IMR-90 (cell line): ENCODE measurements at places on chromosomes 7 and 10.

DNA sequence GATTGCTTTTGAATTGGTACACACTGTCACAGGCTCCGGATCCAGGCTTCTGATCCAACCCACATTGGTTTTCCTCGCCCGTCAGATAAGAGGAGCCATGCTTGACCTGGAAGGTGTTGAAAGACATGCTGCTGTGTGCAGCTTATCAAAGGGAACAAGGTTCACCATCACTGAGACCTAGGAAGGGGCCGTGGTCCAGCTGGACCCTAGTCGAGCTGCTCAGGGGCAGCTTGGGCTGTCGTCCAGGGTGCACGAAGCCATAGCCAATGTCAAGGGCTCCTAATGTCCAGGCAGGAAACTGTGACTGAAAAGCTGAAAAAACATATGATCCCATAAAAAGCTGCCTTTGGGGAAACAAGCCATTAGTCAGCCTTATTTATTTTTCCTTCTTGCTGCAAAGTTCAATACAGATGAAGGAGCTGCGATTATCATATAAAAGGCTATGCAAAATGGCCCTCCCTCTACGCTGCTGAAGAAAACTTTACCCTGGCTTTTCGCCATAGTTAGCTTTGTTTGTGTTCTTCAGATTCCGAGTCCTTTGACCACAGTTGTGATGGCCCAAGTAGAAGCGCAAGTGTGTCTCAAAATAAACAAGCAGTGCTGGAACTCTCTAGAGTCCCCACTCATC lies 118.0 kb downstream of the CREB5 start:
- DNase-seq = peak; percentile 60

DNA sequence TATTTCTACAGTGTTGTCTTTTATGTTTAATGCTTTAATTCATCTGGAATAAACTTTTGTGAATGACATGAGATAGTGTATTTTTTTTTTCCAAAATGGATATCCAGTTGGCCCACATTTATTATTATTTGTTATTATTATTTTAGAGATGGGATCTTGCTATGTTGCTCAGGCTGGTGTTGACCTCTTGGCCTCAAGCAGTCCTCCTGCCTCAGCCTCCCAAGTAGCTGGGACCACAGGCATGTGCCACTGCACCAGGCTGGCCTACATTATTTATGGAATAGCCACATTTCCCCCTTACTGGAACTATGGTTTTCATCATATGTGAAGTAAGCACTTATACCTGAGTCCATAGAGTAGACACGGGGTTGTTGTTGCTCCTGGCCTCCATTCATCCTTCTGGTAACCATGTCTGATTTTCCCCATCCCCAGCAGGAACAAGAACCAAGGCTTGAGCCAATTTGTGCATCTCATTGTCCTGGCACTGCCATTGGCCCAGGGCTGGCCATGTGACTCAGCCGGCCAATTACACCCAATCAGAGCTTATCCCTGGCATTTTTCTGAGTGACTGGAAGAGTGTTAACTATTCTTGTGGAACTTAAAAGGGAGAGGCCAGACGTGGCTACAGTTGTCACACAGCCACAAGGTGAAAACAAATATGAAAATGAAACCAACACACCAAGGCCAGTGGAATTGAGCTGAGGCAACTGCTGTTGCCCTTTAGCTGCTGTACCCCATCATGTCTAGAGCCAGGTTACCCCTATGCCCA lies 23.1 kb downstream of the PRF1 start:
- no peak for DNase-seq

GRCh38 chr7:12351843-12352242 lies 51.8 kb downstream of the VWDE start:
- no peak for DNase-seq

DNA sequence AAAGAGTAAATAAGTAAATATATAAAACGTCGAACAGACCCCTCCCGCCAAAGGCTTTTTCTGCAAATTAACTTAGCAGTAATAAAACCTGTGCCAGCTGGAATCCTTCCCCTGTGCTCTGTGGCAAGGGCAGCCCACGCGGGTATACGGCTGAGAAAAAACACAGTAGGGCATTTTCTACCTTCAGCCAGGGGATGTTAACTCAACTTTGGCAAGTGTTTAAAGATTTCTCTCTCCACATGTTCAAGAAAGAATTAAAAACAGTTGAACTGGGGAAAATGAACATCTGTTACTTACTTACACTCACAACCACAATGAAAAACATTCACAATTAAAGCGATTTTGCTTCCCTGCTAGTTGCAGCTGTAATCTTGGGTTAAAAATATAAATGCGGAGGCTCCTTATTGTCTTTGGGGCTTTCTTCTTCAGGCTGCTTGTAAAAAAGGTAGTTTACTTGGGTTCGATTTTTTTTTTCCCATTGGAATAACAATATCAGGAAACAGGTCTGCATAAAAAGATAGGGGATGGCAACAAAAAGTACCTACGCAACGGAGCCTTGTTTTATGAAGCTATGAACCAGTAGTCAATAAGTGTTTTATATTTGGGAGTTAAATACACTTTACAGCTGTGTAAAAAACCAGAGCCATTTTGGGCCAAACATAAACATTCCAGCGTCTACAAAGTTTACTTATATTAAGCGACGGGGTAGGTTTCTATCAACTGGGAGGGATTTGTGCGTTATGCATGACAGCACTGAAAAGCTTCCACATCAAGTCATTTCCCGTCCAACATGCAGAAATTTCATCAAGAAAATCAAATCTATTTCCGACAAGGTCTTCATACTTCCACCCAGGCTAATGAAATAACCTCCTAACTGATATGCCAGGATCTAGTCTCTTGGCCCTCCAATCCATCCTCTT lies 132.7 kb downstream of the TAX1BP1 start:
- no peak for DNase-seq

- peak; percentile 13 for DNase-seq
These were observed 136.1 kb downstream of the ATE1 start for GRCh38 chr10:121791761-121792160.

GRCh38 chr10:66204838-66205237 lies 721.0 kb upstream of the LRRTM3 start:
- DNase-seq = no peak

GRCh38 chr10:79925614-79926013 lies 23.3 kb downstream of the SFTPD start:
- no peak for DNase-seq

DNA sequence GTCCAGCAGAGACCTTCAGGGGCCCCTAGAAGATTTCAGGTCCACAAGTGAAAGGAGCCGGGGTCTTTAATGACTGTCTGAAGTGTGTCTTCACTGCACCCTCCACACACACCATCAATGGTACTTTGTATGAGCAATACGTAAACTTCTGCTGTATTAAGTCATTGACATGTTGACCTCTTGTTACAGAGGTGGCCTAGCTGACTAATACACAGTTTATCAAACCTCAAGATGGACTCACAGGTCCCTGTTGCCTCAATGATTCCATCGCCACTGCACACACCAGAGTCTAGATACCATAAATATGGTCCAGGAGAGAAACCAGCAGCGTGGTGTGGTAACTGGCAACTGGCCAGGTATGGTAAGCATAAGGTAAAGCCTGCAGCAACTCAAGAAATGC lies 19.5 kb downstream of the KCNMA1 start:
- DNase-seq = peak; percentile 42

DNA sequence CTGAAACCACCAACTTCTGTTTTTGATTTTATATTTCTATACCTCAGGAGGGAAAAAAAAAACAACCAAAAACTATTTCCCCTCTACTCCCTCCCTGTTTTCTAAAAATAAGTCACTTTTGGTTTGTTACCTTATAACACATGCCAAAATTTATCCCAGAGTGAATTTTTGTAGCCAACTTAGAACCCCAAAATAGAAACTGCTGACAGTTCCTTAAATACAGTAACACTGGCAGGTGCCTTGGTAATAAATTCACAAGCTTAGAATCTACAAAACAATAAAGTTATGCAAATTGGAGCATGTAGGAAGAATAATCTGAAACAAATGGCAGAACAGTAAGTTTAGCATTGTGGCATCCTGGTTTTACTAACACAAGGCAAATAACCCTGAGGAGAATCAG lies 165.0 kb upstream of the HDAC9 start:
- no peak for DNase-seq

- DNase-seq = no peak
These were observed 724.2 kb upstream of the CELF2 start for GRCh38 chr10:10293481-10293951.

DNA sequence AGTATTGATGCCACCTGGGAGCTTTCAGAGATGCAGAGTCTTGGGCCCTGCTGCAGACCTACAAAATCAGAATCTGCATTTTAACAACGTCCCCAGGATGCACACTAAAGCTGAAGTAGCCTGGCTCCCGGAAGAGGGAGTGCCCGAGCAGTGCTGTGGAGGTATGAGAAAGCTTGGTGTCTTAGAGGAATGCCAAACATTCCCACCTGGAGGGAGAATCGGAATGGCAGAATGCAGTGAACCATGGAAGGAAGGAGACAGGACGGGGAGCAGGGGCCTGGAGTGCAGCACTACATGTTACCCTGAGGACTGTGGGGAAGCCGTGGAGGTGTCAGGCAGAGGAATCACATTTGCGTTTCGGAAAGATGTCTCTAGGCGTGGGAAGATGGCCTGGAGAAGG lies 90.9 kb downstream of the AOAH start:
- no peak for DNase-seq

- DNase-seq = peak; percentile 25
These were observed at the start of gene IGFBP1 for GRCh38 chr7:45888185-45888992. Gene IGFBP1 (plus strand): TSS chr7:45888488. CDS start chr7:45888653, 165 bp downstream.

DNA sequence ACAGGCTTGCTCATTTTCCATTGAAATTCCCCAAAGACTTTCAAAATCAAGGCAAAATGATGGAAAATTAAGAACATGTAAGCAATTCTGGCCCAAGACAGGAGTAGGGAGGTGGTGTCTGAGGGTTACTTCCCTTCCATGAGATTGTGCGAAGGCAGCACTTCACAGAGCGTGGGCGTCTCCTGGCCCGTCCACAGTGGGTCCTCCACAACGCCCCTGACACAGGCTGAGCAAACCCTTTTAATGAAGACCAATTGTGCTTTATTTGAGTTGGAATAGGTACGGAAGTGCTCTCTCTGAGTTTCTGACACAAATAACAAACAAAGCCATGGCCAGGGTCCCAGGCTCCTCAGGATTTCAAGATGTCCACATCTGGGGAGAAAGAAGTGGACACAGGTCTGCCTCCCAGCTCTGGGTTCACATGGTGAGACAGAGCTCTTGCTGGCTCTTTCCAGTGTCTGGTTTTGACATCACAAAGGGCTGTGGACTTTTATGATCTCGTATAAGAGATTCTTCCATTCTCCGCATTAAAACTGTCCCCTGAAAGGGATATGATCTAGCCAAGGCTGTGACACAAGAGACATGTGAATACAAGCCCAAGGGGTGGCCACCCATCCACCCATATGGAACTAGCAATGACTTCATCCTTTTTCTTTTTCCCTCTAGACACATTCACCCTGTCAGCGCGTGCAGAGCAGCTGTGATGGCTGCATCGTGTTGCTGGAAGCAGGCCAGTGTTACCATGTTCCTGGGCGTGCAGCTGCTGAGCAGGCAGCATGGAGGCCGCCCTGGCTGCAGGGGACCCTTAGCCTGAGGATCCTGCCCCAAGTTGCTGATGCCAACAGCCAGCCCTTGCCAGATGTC lies 145.6 kb downstream of the ADAM12 start:
- DNase-seq = peak; percentile 92

DNA sequence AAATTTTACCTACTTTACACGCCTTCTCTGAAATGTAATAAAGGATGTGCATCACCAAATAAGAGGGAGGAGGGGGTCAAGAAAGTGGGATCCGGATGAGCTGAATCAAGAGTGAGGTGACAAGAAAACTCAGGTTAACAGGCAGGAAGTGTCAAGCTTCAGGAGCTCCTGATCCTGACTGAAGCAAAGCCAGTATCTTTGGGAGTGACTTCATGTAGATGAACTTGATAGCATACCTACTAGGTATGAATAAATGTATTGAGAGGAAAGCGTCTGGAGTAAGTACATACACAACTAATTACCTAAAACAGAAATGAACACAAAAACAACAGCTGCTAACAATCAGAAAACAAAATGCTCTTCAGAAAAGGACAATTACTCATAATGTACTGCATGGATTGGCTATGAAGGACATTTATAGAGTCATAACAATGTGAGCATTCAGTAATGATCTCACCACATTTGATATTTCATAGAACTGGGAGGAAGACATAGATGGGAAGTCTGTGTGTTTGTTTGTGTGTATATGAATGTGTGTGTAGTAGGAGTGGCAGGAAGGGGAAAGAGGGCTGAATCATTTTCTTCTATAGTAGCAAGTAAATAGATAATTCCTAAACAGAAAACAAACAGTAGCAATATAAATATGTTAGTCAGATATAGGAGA lies 29.4 kb downstream of the PRKG1 start:
- peak; percentile 42 for DNase-seq

- peak; percentile 83 for DNase-seq
These were observed 104.7 kb upstream of the EEPD1 start for GRCh38 chr7:36048141-36048901.

DNA sequence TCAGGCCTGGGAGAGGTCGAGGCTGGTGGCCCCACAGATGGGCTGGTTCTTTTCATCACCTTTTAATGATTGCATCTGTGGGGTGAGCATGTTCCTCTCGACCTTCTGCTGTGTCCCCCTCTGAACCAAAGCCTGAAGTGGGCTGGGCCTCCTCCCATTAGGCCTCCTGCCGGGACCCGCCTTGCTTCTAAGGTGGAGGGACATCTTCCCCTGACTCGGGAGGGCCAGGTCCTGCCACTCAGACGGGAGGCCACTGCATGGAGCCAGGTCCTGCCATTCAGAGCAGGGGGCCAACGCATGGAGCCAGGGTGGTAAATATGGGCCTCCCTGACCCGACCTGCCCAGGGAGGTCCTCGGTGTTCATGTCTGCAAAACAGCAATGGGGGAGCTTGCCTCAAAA lies 188.4 kb downstream of the EBF3 start:
- DNase-seq = no peak

GRCh38 chr10:126842836-126843235 lies 62.4 kb upstream of the DOCK1 start:
- DNase-seq = no peak

DNA sequence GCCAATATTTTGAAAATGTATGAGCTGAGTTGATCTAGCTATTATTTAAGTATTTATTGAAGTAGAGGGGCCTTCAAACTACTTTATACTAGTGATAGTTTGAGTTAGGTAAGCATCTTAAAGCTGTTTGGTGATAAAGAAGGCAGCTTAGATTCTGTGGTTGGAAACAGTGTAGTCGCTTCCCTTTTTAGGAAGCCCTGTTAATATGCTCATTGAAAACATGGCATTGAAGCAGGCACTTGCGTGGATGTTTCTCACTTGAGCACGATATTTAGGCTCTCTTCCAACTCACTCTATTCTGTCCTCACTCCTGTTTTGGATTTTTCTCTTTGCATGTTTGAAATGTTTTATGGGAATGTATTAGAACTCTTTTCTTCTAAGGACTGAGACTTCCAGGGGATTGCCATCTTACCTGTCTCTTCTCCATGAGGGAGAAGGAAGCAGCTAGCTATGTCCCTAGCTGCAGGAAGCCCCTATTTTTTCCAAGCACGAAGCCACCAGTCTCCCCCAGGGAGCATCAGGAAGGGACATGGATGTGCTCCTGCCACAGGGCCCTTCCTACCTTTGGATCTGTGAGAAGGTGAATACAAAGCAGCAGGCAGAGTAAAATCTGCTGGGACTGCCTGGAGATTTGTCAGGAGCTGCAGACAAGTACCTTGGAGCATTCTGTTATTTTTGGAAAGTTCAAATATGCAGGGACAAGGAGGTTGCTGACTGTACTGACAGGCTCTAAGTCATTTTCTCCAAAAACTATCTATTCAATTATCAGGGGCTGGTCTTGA lies 22.0 kb upstream of the BMPR1A start:
- no peak for DNase-seq
